Aorta (tissue), 5 donors: ENCODE measurements at places on chromosomes 2 and 18. TPM values are rescaled to one million over a fixed set of nuclear protein-coding genes. Genes with fewer than 3 reads are reported as not detected.

GRCh38 chr2:46411985-46412384 is 67.4 kb upstream of the TMEM247 start:
- H3K4me3 ChIP-seq, result no peak overlapping the region
- no peak for DNase-seq
- no peaks in the 10 kb centered on the region for H3K27me3 ChIP-seq
- no peaks in the 10 kb centered on the region for H3K36me3 ChIP-seq
- H3K4me1 ChIP-seq, result no peaks in the 10 kb centered on the region

GRCh38 chr2:232369126-232369951 is 9.2 kb upstream of the ALPP start:
- H3K27me3 ChIP-seq, result no peaks in the 10 kb centered on the region
- no peaks in the 10 kb centered on the region for H3K36me3 ChIP-seq
- no peak overlapping the region for H3K4me3 ChIP-seq
- DNase-seq, result peak; percentile 36
- no peaks in the 10 kb centered on the region for H3K4me1 ChIP-seq

Gene ESPNL
- not detected for total RNA-seq

Gene RAMP1
- 109 TPM for total RNA-seq

GRCh38 chr2:8627692-8628085 is 54.2 kb upstream of the ID2 start:
- H3K36me3 ChIP-seq, result no peaks in the 10 kb centered on the region
- no peaks in the 10 kb centered on the region for H3K27me3 ChIP-seq
- H3K4me1 ChIP-seq, result no peaks in the 10 kb centered on the region

Gene KCNE4
- 21.5 TPM for total RNA-seq

Gene ING5
- total RNA-seq, result 30.7 TPM

Gene ZNF385B
- total RNA-seq, result 4.6 TPM

GRCh38 chr2:240469239-240469636 is 33.8 kb downstream of the GPC1 start:
- H3K27ac ChIP-seq, result no peak overlapping the region
- H3K36me3 ChIP-seq, result no peaks in the 10 kb centered on the region
- H3K27me3 ChIP-seq, result no peaks in the 10 kb centered on the region

Gene RAD51AP2
- total RNA-seq, result not detected

DNA sequence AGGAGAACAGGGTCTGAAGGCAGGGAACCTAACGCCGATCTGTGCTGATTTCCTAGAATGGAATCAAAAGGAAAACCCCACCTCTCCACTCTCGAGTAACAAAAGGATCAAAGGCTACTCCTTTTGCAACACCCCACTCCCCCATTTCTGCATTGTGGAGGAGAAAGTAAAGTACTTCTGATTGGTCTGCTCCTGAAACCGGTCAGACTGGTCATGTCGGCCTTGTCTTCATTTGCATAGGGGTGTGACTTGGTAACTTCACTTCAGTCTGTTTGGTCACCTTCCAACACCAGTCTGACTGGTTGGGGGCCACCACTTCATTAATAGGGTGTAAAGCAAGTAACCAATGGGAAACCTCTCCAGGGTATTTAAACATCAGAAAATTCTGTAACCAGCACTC is 771.9 kb downstream of the ERBB4 start:
- peaks cover 3% of the 10 kb centered on the region for H3K4me1 ChIP-seq
- no peak overlapping the region for H3K4me3 ChIP-seq
- H3K27ac ChIP-seq, result no peak overlapping the region
- no peak for DNase-seq
- H3K36me3 ChIP-seq, result peaks cover 2% of the 10 kb centered on the region

Gene SIX2
- 6.0 TPM for total RNA-seq

DNA sequence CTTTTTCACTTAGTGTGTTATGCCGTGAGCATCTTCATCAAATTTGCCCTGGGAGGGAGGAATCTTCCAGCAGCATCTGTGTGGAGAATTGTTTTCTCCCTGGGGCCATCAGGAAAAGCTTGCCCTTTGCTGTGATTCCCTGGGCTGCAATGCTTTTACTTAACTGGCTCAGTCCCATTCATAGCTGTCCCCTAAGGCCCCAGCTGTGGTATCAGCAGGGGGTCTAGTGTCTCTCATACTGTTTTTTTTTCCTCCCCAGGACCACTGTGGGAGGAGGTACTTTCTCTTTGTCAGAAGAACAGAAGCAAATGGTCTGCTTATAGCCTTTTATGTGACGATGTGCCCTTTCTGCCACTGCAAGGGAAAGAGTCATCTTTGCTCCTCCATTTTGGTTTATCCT is 176.8 kb upstream of the CELF4 start:
- H3K27ac ChIP-seq, result no peak overlapping the region
- H3K4me3 ChIP-seq, result no peak overlapping the region
- H3K36me3 ChIP-seq, result no peaks in the 10 kb centered on the region
- no peaks in the 10 kb centered on the region for H3K4me1 ChIP-seq
- DNase-seq, result no peak

GRCh38 chr2:193240752-193241151 is 1046.0 kb upstream of the TMEFF2 start:
- no peaks in the 10 kb centered on the region for H3K36me3 ChIP-seq
- no peak overlapping the region for H3K4me3 ChIP-seq
- H3K4me1 ChIP-seq, result no peaks in the 10 kb centered on the region
- no peak for DNase-seq
- H3K27ac ChIP-seq, result no peak overlapping the region

DNA sequence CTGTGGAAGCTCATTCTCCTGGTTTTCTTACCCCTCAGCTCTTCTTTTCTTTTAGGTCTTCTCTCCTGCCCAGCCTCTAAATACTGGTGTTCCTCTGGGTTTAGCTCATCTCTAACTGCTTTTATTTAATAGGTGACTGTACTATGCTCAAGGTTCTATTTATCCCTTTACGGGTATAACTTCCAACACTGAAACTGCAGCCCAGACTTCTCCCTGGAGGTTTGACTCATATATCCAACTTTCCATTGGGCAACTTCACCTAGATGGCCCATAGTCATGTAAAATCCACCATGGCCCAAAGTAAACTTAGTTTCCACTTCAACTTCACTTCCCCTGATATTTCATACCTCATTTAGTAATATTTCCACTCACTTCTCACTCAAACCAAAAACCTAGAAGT is 273.1 kb downstream of the PLCL1 start:
- no peak overlapping the region for H3K4me3 ChIP-seq
- no peak for DNase-seq
- no peaks in the 10 kb centered on the region for H3K27me3 ChIP-seq
- H3K4me1 ChIP-seq, result no peaks in the 10 kb centered on the region

Gene MRPL30
- 19.8 TPM for total RNA-seq

- H3K27me3 ChIP-seq, result no peaks in the 10 kb centered on the region
- no peaks in the 10 kb centered on the region for H3K36me3 ChIP-seq
- no peak for DNase-seq
- no peaks in the 10 kb centered on the region for H3K4me1 ChIP-seq
Measured at GRCh38 chr2:228516019-228516418, 334.5 kb upstream of the SPHKAP start.

Gene CCDC85A
- 5.6 TPM for total RNA-seq

DNA sequence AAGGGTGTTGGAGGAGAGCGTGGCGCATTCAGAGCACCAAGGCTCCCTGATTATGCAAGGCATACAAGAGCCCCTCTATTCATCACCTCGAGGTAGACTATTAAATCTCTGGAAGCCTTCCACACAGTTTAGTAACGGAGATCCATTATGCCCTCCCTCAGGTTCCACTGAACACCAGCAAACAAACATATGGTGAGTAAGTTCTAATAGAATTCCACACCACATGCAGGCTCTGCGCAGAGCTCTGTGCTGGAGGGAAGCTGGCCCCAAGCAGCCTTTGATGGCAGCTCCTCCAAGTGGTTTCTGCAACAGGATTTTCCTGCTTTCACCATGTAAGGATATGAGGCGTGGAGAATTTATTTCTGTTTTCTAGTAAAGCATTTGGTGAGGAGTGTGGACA is 238.6 kb downstream of the C1D start:
- H3K4me1 ChIP-seq, result no peaks in the 10 kb centered on the region
- H3K27me3 ChIP-seq, result no peaks in the 10 kb centered on the region
- no peaks in the 10 kb centered on the region for H3K36me3 ChIP-seq
- H3K4me3 ChIP-seq, result no peak overlapping the region
- H3K27ac ChIP-seq, result no peak overlapping the region
- no peak for DNase-seq

GRCh38 chr2:128505150-128505490 is 186.5 kb upstream of the HS6ST1 start:
- H3K27ac ChIP-seq, result no peak overlapping the region
- no peaks in the 10 kb centered on the region for H3K27me3 ChIP-seq
- no peaks in the 10 kb centered on the region for H3K4me1 ChIP-seq
- no peak overlapping the region for H3K4me3 ChIP-seq
- no peaks in the 10 kb centered on the region for H3K36me3 ChIP-seq

DNA sequence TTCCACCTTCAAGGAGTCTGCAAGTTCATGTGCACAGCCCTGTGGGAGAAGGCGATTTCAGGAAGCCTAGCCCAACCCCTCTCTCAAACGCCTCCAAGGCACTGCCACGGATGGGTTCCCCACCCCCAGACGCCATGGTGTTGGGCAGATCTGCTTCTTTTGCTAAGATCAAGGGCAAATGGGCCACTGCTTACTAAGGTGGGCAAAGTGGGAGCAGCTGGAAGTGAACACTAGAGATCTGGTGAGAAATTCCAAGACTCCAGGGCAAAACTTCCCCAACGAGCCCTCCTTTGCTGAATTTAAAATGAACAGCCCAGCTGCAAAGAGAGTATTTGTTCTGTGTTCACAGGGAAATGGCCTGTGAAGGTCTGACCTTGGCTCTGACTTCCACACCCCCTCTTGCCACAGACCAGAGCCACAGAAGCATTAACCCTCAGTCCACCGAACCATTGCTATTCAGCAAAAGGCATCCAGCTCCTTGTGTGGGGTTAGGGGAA is 45.1 kb upstream of the ZBTB7C start:
- H3K27me3 ChIP-seq, result no peaks in the 10 kb centered on the region
- no peak overlapping the region for H3K27ac ChIP-seq
- H3K4me1 ChIP-seq, result no peaks in the 10 kb centered on the region
- DNase-seq, result no peak
- H3K4me3 ChIP-seq, result no peak overlapping the region

DNA sequence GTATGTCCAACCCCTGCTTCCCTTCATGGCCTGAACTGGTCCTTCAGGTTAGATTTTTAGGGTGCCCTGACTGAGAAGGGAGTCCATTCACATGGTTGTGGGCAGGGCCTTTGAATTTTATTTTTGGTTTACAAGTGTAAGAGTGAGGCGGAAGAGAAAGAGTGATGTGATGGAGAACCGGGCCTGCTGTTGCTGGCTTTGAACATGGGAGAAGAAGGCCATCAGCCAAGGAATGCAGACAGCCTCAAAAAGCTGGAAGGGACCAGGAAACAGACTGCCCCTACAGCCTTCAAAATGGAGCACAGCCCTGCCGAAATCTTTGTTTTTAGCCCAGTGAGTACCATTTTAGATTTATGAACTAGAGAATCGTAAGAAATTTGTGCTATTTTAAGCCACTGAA is 105.0 kb downstream of the CDK15 start:
- no peaks in the 10 kb centered on the region for H3K36me3 ChIP-seq
- no peak for DNase-seq
- no peak overlapping the region for H3K4me3 ChIP-seq
- H3K27me3 ChIP-seq, result no peaks in the 10 kb centered on the region
- H3K27ac ChIP-seq, result no peak overlapping the region

Gene CRYBA2
- not detected for total RNA-seq

DNA sequence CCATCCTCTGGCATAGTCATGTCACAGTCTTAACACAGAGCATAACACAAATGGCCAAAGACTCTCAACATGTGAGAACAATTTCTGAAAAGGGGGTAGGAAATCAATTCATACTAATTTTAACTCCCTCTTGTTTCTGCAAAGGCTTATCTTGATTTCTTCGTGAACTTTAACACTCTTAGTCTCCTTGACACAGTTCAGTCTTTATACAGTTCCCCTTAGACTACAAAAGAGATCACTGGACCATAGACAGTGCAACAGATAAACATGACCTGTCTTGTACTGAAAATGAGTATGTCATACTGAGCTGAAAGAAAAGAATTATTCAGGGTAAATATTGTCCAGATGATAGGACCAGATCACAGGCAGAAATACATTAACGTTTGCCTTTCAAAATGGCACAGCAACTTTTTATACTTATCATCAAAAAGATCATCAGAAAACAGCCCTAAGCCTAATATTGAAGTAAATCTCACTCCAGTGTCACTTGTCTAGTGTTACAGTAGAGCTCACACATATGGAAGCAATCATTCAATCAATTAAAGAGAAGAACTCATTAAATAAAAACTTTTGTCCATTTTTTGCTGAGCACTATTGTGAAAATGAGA is 56.4 kb upstream of the VRK2 start:
- no peak overlapping the region for H3K4me3 ChIP-seq
- H3K27ac ChIP-seq, result no peak overlapping the region
- H3K27me3 ChIP-seq, result no peaks in the 10 kb centered on the region
- H3K4me1 ChIP-seq, result no peaks in the 10 kb centered on the region
- DNase-seq, result no peak

- no peaks in the 10 kb centered on the region for H3K36me3 ChIP-seq
- H3K4me1 ChIP-seq, result no peaks in the 10 kb centered on the region
- DNase-seq, result no peak
- H3K27me3 ChIP-seq, result no peaks in the 10 kb centered on the region
- no peak overlapping the region for H3K4me3 ChIP-seq
- H3K27ac ChIP-seq, result no peak overlapping the region
Measured at GRCh38 chr18:51398104-51398503, 200.6 kb upstream of the MEX3C start.

Gene DOK6
- 5.7 TPM for total RNA-seq

GRCh38 chr2:144300632-144301031 is 219.3 kb downstream of the ZEB2 start:
- H3K27ac ChIP-seq, result no peak overlapping the region
- H3K27me3 ChIP-seq, result no peaks in the 10 kb centered on the region
- H3K4me3 ChIP-seq, result no peak overlapping the region
- no peaks in the 10 kb centered on the region for H3K36me3 ChIP-seq
- H3K4me1 ChIP-seq, result no peaks in the 10 kb centered on the region

Gene AFF3
- 10.6 TPM for total RNA-seq
